ENCODE measurements at places on chromosomes 12 and 14.

DNA sequence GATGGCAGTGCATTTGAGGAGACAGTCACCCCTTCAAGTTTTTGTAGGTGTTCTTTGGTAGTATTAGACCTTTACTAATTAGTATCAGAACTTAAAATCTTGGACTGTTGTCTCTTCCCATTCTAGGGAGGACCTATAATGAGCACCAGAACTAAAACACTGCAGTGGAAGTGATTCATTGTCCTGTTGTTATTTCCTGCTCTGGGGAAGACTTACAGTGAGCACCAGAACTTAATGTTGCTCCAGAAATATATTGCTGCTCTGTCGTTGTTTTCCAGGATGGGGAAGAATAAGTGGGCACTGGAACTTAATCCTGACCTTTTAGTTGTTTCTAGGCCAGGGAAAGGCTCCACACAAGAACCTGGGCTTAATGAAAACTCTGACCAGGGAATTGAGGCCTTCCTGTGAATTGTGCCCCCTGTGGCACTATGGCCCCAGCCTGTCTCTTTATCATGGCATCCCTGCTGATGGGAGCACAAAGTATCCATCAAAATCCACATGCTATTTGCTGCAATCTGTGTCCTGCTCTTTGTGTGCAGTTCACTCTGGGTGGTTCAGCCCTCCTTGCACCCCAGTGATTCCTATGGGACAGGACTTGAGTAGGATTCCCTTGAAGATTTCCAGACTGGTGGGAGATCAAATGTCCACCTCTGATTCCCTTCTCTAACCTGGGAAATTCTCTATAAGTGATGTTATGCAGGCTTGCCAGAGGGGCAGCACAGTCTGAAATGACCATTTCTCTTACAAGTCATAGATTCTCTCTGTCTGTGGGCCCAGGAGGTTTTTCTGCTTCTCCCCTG lies 175.8 kb downstream of the PAWR start:
- no peak for DNase-seq

DNA sequence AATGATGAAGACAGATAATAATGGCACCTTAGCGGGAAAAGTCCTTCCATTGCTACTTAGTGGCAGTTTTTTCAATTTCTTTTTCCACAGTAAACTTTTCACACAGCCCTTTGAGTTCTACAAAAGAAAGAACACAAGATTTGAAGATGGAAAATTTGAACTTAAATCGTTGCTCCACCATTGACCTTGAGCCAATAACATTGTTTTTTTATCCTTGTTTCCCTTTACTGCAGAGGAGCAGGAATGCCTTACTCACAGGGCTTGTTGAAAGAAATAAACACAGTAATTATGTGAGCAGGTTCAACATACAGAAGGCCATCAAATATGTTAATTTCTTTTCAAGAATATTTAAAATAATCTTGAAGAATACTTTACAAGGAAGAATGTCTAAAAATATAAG lies 181.5 kb upstream of the KRR1 start:
- DNase-seq: no peak

- no peak for DNase-seq
Measured at GRCh38 chr12:115323223-115323905, 639.4 kb upstream of the TBX3 start.

DNA sequence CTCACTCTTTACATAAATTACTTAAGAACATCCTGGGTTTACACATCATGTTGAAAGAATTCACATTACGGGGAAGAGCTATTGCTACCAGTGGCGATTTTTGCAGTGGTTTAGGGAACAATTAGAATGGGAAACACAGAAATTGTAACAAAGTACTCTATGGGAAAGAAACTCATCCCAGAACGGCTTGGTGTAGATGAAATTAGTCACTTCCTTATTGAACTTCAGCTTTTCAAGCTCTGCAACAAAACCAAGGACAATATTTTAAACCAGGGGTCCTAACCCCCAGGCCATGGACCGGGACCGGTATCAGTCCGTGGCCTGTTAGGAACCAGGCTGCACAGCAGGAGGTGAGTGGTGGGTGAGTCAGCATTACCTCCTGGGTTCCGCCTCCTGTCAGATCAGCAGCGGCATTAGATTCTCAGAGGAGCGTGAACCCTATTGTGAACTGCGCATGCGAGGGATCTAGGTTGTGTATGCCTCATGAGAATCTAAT lies 32.3 kb upstream of the FICD start:
- DNase-seq: no peak

DNA sequence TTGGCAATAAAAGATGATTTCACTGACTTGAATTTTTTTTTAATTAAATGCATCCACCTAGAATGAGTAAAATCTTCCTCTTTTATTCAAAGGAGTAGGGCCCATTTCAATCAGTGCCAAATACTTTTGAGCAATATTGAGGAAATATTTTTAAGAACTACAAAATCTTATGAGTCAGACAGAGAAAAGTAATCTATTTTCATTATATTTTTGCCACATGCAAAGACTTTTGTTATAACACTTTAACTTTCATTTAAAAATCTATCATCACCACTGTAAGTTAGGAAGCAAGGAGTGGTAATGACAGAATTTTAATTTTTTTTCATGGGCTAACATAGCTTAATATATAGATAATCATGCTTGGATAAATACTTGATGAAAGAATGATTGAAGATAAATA lies 345.2 kb upstream of the KITLG start:
- no peak for DNase-seq

DNA sequence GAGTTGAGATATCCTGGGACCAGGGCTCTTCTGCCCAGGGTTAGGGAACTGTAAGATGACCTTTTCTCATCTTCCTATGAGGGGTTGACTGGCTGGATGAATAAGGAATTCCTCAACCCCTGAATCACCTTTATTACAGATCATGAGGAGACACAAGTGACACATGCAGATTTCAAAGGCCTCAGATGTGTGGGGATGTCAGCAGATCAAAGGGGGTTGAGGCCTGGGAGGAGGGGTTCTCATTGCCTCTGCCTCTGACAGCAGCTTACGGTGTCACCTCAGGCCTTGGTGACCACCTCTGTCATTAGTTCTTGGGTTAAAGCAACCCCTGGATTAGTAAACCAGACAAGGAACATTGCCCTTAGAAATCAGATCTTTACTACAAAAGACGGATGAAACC lies 2.1 kb upstream of the KRT72 start:
- DNase-seq: no peak

DNA sequence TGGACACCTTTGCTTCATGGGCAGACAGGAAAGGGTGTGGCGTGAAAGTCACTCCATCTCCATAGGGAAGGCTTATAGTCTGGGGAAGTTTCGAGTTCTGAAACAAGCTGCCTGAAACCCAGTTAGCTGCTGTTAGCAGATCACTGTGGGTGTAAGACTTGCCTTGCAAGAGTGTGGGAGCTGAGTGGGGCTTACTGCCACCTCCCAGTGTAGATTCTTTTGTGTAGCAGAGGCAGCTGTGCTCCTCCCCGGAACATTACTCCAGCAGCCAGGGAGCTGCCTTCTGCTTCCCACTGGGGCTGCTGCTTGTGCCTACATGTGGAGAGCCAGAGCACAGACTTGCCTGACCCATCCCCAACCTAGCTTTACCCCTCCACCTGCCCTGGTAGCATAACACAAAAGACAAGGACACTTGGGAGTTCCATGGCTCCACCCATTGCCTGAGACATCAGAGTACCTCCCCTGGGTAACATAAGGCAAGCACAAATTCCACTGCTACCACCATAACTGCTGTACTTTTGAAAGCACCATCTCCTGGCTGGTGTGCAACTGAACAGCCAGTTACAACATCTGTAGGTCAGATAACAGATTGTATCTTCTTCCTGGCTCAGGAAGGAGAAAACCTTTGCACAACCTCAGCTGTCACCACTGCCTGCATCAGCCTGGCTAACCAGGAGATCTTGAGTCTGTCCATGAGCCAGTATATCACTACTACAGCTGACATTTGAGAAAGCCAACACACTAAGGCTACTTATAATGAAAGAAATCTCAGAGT lies 69.5 kb downstream of the ADAMTS20 start:
- no peak for DNase-seq

GRCh38 chr12:19709889-19710288 lies 270.6 kb downstream of the AEBP2 start:
- no peak for DNase-seq

Data from GM19239 (cell line).